ENCODE measurements at places on chromosomes 7 and 10.

GRCh38 chr7:26787701-26788100, 76.7 kb downstream of the SKAP2 start:
- DNase-seq = no peak

GRCh38 chr10:62264702-62265436, 3.8 kb downstream of the RTKN2 start:
- peak; percentile 77 for DNase-seq

DNA sequence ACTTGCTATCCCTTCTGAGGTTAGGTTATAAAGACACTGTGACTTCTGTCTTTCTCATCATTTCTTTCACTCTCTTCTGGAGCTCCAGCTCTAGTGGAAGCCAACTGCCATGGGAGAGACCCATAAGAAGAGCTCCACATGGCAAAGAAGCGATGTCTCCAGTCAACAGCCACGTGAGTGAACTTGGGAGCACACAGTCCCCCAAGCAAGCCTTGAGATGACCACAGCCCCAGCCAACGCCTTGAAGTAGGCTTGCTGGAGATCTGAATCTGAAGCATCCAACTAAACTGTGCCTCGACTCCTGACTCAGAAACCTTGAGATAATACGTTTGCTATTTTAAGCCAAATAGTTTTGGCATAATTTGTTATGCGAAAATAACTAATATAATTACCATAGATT, 181.7 kb upstream of the GDF10 start:
- DNase-seq = no peak

GRCh38 chr7:126016722-126017121, 1087.1 kb upstream of the POT1 start:
- DNase-seq = no peak

DNA sequence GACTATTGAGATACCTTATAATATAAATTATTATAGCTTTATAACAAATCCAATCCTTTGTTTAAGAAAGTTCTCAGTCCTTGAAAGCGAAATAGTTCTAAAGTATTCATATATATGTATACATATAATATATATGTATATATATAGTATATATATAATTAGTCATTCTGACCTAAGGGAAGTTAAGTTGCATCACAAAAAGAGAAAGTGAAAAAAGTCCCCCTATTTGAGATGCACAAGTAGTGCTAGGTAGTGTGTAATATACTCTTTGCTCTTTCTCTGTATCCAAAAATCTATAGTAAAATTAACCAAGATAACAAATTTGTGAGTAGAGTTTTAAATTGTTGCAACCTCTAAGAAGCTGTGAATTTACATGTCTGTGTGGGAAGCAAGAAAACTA, 13.3 kb upstream of the IFIT1B start:
- no peak for DNase-seq

GRCh38 chr7:100575206-100575631, 1.5 kb upstream of the SAP25 start:
- no peak for DNase-seq

DNA sequence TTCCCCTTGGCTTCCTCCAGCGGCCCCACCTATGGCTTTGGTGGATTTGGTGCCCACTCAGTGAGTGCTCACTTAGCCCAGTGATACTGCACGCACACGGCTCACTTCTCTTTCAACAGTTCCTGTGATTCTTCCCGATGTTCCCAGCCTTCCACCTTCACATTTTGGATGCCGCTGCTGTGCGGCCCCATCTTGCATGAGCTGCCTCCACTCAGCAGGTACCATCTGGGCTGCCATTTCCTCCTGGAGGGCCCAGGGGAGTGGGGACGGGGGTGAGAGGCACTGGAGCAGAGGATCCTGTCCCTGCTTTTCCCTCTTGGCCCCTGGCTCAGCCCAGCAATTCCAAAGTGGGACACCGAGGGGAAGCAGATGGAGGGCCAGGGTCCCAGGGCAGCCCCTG, 323.3 kb upstream of the ZNF32 start:
- DNase-seq = no peak

DNA sequence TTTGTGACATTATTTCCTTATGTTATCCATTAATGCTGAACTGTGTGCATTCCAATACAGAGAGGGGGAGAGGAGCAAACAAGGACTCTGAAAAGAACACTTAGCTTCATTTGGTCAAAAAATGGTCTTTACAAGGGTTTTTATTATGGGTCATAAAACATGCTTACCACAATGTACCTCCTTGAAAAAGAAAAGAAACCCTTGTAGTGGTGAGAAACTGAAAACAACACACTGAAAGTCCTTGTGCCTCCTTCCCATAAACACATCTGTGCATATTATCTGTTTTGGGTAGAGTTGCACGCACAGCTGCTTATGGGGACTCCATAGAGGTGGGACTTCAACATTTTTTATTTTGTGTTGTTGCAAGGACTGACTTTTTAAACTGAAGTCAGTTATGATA, 98.7 kb downstream of the CDK6 start:
- no peak for DNase-seq

DNA sequence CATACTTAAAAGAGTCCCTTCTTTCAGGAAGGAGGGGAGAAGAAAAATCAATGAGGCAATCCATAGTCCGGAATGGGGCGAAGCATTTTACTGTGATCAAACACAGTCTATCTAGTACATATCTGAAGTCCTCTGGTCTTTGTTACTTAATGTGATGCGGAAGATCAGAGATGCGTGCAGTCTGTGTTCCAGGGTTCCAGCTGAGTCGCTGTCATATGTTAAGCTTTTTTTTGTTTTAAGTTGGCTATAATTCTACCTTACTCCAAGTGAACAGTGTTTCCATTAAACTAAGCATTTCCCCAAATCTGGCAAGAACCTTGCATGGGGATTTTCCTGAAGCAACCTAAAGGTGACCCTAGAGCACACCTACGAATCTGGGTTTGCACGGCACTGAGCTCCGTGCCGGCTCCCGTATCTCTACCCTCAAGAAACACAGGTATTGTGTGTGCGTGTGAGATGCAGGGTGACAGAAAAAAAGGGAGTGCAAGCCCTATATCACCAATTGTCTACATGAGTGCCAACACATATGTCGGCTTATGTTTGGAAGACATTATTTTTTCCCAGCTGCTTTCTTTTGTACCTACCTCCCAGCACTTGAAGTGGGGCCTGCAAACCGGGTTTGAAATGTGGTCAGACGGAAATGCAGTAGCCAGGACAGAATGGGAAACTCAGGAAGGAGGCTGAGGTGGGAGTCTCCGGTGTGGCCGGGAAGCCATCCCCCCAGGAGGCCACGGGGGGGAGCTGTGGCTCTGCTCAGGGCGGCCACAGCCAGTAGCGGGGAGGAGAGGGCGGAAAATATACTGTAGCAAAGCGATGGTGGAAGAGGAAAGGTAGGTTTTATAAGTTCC, 435.8 kb upstream of the MGMT start:
- DNase-seq = peak; percentile 69

- no peak for DNase-seq
Observed at GRCh38 chr7:69996121-69996520, 397.8 kb downstream of the AUTS2 start.

- DNase-seq = no peak
Observed at GRCh38 chr10:35720366-35720765, 78.3 kb upstream of the FZD8 start.

DNA sequence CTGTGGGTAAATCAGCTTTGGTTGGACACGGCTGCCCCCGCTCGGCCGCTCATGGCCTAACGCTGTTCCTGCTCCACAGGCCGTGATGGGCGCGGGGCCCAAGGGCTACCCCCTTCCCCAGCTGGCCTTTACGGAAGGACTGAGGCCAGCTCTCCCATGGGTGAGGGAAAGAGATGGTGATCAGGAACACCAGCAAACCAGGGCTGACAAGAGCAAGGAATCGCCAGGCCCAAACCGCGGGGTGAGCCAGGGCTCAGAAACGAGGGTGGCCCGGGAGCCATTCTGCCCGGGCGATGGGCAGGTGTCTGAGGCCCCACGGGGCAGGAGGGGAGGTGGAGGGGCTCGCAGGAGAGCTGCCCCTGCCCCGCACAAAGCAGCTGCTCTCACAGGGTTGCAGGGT, 26.6 kb downstream of the GPER1 start:
- DNase-seq = no peak

- no peak for DNase-seq
Observed at GRCh38 chr10:31004611-31005193, 27.0 kb downstream of the ZNF438 start.

DNA sequence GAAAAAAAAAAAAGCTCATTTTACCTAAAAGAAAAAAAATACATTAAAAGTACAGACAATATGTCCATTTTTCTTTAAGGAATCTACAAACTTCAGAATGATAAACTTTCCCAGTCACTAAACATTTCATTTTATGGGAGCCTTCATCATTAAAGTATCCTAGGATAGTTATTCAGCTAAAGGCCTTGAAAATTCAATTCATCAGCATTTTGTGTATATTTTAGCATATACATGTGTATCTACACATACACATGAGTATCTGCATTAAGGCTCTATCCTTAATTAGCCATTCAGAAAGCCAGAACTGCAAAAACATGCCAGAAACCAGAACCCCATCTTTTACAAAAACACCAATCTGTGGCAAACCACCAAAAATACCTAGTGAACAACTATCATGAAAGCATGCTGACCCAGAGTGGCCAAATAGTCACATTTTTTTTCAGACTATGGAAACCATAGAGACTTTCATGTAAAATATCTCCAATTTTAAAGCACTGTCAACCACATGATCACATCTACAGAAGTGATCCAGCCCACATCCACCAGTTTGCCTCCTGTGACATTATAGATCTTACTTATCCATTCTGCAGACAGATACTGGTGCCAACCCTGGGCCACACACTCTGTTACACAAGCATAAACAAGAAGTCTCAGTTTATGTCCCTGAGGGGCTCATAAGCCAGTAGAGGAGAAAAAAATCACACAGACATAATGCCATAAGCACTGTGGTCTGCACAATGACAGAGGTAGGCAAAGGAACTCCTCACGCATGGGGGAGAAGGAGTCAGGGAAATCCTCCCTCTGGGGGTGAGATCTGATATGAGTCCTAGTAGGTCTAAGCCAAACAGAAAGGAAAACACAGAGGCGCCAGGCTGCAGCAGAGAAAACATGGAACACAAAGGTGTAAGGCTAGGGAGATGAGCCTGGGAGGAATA, 79.2 kb downstream of the SRPK2 start:
- peak; percentile 8 for DNase-seq

GRCh38 chr7:36659172-36659516, 65.2 kb downstream of the AOAH start:
- DNase-seq = no peak

GRCh38 chr7:100407285-100408180, 21.0 kb downstream of the ZCWPW1 start:
- DNase-seq = peak; percentile 80

DNA sequence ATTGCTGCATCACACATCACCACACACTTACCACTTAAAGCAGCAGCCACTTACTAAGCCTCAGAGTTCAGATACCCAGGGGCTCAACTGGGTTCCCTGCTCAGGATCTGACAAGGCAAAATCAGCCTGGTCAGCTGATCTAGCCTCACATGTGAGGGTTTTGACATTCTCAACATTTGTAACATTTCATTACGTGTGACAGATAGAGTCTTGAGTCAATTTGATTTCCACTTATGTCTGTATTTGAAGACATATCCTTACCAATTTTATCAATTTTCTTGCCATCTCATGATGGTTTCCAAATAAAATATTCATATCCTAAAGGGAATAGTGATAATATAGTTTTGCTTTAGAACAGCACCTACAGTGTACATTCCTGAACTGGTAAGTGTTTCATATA, 494.7 kb upstream of the PFKP start:
- no peak for DNase-seq

DNA sequence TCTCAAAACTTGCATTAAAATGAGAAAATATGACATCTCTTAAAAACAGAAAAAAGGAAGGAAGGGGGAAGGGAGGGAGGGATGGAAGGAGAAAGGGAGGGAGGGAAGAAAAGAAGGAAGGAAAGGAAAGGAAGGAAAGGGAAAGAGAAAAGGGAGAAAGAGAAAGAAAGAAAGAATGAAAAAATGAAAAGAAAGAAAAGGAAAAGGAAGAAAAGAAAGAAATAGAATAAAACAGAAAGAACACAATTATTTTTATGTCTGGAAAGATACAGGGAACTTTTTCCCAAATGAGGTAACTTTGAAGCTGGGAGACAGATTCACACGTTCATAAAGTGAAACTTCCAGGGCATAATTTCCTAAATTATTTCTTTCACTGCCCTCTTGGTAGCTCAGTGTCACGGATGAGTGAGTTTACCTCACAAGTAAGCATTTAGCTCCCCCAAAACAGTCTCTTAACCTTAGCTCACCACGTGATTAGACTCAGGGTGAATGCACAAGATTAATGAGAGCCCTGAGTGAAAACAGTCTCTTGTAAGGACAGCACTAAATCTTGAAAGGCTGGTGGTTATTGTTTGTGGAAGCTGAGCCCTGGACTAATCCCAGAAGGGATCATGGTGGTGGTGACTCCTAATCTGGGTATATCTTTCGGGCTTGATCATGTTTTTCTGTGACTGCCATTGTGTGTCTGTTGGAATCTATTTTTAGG, 74.1 kb upstream of the HDAC9 start:
- peak; percentile 16 for DNase-seq

- DNase-seq = no peak
Observed at GRCh38 chr7:52030722-52031121, 714.1 kb upstream of the COBL start.

- DNase-seq = no peak
Observed at GRCh38 chr7:26588511-26588910, 275.9 kb downstream of the SKAP2 start.

GRCh38 chr7:132485600-132486273, 90.5 kb downstream of the PLXNA4 start:
- no peak for DNase-seq

- DNase-seq = no peak
Observed at GRCh38 chr10:11697718-11698527, 44.3 kb upstream of the ECHDC3 start.

DNA sequence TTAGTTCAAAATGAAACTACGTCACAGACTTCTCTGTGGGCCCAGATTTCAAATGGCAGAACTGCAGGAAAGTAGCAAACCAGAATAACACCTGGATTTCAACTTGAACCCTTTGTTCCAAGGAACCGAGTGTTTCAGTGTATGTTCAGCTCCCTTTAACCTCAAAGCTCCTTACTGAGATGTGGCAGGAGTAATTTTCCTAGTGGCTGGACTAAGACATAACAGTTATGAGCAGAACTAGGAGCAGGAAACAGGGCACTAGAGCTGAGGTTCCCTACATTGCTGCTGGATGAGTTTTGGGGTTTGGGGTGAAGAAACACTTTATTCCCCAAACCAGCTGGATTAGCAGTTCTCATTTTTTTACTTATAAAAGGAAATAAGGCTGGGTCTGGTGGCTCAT, 50.1 kb downstream of the NSUN6 start:
- DNase-seq = no peak

GRCh38 chr7:20521243-20521642, 94.2 kb upstream of the ABCB5 start:
- DNase-seq = no peak

GRCh38 chr7:107386548-107387102, 83.2 kb upstream of the GPR22 start:
- DNase-seq = peak; percentile 31

DNA sequence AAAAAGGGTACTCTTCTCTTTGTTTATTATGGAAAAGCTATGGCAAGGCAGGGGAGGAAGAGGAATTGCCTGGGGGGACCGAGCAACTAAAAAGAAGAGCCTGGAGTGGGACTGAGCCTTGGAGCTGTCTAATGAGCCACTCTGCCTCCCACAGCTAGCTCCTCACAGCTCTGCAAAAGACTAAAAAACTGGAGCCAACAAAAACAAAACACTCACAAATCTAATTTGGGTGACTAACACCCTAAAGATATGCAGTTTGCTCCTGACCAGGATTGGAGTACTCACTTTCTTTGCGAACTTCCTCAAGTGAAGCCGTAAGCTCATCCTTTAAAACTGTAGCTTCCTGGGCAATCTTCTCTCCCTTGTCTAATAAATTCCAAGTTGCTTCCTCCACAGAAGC, 89.4 kb downstream of the CTNNA3 start:
- no peak for DNase-seq

All from KBM-7 (cell line).